ENCODE measurements at places on chromosomes 4 and X.

DNA sequence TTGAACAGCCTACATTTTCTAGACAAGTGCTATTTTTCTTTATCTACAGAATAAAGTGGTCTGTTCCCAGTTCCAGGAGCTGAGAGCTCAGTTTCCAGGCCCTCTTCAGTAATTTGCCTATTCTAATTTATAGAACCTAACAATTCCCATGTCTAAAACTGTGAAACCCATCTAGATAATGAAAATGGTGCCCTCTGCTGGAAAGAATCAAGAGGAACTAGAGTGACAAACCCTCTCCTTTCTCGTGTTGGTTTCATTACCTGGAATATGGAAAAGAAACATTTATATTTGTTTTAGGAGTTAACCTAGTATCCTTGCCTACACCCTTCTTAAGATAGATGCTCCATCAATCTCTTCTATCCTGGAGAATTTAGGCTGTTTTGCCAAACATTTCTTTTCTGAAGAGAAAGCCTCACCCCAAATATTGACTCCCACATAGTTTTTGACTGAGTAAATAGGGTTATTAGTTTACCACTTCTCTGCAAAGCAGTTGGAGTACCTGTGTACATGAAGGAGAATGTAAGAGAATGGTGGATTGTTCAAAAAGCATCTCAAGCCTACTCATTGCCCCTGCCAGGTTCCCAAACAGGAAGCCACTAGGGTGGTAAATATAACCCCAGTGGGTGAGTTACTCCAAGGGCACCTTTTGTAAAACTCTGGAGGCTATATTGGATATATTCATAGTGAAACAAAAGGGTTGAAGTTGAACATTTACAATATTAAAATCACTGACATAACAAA lies 121.6 kb downstream of the RASL11B start:
- peak; percentile 76 for DNase-seq

DNA sequence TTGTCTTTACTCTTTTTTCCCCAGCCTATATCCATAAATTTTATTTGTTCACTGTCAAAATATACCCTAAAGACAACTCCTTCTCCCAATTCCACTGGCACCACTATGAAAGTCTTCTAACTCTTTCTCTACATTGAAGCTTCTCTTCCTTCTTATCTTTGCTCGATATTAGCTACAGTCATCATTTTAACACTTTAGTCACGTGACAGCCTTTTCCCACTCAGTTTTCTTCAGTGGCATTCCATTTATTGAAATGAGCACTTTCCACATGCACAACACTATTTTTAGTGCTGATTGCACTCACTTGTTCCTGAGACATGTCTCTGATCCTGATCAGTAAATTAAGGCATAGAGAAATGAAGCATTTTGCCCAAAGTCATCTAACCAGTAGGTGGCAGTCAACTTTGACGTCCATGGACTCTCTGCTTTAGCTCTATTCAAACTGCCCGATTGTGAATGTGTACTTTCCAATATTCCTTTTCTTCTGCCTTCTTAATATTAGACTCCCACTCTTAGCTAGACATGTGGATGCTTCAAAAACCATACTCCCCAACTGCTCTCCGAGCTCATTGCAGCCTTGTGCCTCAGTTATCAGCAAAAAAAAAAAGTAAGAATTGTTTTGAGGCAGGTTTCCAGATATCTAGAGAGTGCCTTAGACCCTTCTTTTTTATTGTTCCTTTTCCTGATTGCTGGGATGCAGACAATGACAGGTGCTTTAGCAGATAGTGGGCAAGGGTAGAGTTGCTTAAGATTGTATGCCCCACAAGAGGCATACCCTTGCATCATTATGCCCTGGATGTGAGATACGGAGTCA lies 394.4 kb upstream of the ADGRL3 start:
- DNase-seq: peak; percentile 60

- DNase-seq: no peak
Observed at GRCh38 chrX:42943051-42943974, 165.3 kb upstream of the PPP1R2C start.

DNA sequence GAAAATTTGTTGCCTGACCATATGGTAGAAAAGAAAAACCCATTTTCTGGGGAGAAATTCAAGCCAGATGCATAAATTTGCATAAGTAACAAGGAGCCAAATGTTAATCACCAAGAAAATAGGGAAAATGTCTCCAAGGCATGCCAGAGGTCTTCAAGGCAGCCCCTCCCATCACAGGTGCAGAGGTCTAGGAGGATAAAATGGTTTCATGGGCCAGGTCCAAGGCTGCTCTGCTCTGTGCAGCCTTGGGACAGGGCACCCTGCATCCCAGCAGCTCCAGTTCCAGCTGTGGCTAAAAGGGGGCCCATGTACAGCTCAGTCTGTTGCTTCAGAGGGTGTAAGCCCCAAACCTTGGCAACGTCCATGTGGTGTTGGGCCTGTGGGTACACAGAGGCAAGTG lies 200.0 kb downstream of the LARP7 start:
- no peak for DNase-seq

GRCh38 chrX:22246620-22247019 lies 26.1 kb upstream of the CBLL2 start:
- DNase-seq: peak; percentile 41

- no peak for DNase-seq
Observed at GRCh38 chr4:1595789-1596325, 88.3 kb downstream of the FAM53A start.

GRCh38 chrX:123773258-123773988 lies 40.6 kb upstream of the THOC2 start:
- DNase-seq: no peak

GRCh38 chr4:122705547-122706117 lies 26.9 kb upstream of the BBS12 start:
- DNase-seq: no peak

DNA sequence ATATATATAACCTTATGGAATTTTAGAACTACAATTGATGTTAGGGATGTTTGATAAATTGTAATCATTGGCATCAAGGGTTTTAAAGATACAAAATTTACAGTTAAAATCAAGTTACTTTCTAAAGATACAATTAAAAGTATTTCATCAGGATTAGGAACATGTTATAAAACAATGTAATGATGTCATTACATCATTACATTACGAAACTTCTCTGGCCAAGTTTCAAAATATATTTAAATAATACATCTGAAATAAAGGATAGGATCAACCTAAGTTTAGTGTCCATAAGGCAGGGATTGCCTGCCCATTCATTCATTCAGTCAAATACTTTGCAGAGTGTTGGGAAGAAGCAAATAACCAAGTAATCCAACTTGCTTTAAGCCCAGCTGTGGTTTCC lies 75.1 kb downstream of the TENM3 start:
- no peak for DNase-seq

DNA sequence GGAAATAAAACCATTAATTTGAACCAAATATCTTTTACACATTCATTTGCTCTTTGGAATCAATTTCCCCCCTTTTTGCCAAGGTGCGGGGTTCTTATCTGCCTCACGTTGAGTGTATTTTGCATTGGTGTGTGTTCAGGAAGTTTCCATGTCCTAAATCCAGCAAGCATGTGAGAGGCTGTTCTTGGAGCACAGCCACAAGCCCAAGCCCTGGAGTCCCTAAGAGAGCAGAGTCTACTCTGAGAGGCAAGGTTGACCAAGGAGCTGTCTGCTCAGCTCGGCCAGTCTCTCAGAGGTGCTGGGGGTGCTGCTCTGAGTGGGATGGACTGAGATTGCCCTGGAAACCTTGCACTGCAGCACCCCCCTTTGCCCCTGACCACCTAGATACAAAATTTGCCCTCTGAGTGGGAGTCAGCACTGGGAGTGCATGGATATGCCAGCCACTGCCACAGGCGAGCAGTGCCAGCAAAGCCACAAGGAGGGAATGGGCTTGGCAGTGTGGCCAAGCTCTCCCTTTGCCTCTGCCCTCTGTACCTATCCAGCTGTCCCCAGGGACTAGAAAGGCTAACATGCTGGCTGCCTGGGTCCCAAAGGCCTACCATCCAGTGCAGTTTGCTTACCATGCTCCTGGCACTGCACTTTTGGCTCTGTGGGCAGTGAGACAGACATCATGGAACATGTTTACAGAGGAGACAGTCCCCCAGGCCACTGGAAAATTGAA lies 20.5 kb upstream of the FAM193A start:
- DNase-seq: no peak

DNA sequence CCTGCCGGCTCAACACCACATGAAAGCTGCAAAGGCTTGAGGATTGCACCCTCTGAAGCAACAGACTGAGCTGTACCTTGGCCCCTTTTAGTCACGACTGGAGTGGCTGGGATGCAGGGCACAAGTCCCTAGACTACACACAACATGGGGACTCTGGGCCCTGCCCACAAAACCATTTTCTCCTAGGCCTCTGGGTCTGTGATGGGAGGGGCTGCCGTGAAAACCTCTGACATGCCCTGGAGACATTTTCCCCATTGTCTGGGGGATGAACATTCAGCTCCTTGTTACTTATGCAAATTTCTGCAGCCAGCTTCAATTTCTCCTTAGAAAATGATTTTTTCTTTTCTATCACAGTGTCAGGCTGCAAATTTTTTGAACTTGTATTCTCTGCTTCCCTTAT lies 123.5 kb upstream of the SMARCAD1 start:
- no peak for DNase-seq

- no peak for DNase-seq
Observed at GRCh38 chr4:138647433-138647832, 368.1 kb upstream of the NOCT start.

- DNase-seq: peak; percentile 29
Observed at GRCh38 chr4:74044677-74045076, 6.2 kb upstream of the CXCL3 start.

- DNase-seq: no peak
Observed at GRCh38 chr4:109673303-109673702, 29.9 kb downstream of the CASP6 start.

DNA sequence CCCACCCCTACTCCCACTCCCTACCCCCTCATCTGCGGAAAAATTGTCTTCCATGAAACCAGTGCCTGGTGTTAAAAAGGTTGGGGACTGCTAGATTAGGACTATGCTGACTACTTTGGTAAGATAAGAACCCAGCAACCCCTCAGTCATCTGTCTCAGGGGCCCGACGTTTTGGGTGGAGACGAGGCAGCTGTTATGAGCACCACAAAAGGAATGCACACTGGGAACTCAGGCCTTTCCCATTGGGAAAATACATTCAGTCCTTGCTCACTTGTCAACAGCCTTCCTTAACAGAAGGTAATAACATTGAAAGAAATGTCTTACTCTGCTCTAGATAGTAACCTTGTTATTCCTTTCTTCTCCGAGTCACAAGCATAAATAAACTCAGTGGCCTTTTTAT lies 310.8 kb downstream of the AFF2 start:
- DNase-seq: peak; percentile 36

- DNase-seq: no peak
Observed at GRCh38 chr4:92776080-92776479, 472.3 kb downstream of the GRID2 start.

- DNase-seq: peak; percentile 82
Observed at GRCh38 chrX:132094164-132094563, 33.7 kb downstream of the FRMD7 start.

DNA sequence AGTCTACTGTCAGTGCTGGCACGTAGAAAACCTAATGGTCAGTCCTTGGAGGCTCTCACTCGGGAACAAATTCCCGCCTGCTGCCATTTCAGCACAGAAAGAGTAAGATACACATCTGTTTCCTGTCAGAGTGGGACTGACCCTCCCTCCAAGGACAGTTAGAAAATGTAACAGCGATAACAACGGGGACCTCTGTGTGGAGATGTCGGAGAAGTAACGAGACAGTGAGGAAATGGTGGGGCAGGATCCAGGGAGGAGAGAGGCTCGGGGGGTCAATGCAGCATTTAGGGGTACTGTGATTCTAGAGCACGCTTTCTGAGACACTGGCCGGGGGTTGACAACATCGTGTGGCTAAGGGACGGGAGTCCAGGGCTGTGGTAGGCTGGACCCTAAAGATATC lies 36.0 kb upstream of the SORCS2 start:
- no peak for DNase-seq

DNA sequence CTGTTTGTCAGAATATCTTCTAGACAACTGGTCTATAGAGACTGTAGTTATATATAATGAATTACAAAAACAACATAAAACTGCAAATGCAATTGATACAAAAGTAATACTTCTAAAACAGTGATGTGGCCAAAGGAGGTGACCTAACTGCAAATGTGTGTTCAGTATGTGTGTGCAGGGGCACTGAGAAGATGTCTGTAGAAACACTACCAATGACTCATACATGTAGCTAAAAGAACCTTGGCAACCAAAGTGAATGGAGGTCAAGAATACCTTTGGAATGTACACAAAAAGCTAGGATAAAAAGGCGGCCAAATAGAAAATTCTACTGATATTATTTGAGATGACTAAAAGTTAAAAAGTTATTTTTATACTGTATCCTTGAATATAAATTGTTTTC lies 261.8 kb downstream of the CAMK2D start:
- DNase-seq: peak; percentile 76

DNA sequence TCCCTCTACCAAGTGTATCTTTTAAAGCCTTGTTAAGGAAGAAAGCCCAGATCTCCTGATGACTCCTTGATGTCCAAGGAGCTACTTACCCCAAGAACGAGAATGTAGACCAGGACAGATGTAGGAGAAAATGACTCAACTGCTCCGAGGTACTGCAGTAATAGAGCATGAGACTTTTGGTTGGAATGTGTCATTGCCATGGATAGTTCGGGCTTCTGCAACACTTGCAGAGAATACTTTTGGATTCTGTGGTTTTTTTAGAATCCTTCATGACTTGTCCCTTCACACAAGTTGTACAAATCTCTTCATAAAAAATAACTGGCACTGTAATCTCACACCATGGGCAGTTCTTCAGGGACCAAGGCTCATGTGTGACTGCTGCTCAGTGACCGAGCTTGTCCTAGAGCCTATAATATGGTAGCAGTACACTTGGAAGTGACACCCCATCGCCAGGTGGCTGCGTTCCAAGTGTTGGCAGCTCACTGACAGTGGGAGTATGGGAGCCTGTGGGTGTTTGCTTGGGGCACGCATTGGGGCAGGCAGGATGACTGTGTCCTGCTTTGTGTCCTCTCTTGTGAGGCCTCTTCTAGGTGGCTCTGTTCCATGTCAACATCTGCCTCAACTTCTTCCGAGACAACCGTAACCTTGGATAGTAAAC lies 87.9 kb upstream of the WDR1 start:
- DNase-seq: no peak

- no peak for DNase-seq
Observed at GRCh38 chr4:163588532-163588931, 94.0 kb downstream of the TMA16 start.

GRCh38 chrX:81202456-81202819 lies 536 bp downstream of the SH3BGRL start:
- peak; percentile 17 for DNase-seq

Measured in astrocyte of the hippocampus (primary cell).